Body of pancreas (tissue), 4 donors: ENCODE measurements at places on chromosomes 7 and 10. TPM values are rescaled to one million over a fixed set of nuclear protein-coding genes. Genes with fewer than 3 reads are reported as not detected.

DNA sequence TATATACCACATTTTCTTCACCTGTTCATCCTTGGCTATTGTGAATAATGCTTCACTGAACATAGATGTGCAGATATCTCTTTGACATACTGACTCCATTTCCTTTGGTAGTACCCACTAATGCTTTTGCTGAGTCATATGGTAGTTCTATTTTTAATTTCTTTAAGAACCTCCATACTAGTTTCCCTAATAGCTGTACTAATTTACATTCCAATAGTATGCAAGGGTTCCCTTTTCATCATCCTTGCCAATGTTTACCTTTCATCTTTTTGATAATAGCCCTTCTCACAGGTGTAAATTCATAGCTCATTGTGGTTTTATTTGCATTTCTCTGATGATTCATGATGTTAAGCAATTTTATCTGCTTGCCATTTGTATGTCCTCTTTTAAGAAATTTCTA lies 159.9 kb downstream of the CALCR start:
- no peak overlapping the region for H3K27ac ChIP-seq
- DNase-seq = no peak
- H3K4me3 ChIP-seq = no peak overlapping the region
- no peaks in the 10 kb centered on the region for H3K36me3 ChIP-seq
- no peaks in the 10 kb centered on the region for H3K27me3 ChIP-seq
- H3K4me1 ChIP-seq = no peaks in the 10 kb centered on the region

- no peaks in the 10 kb centered on the region for H3K36me3 ChIP-seq
- no peak for DNase-seq
- no peaks in the 10 kb centered on the region for H3K27me3 ChIP-seq
- no peaks in the 10 kb centered on the region for H3K4me1 ChIP-seq
- no peak overlapping the region for H3K4me3 ChIP-seq
- H3K27ac ChIP-seq = no peak overlapping the region
Observed at GRCh38 chr7:6320791-6321190, 48.4 kb upstream of the CYTH3 start.

DNA sequence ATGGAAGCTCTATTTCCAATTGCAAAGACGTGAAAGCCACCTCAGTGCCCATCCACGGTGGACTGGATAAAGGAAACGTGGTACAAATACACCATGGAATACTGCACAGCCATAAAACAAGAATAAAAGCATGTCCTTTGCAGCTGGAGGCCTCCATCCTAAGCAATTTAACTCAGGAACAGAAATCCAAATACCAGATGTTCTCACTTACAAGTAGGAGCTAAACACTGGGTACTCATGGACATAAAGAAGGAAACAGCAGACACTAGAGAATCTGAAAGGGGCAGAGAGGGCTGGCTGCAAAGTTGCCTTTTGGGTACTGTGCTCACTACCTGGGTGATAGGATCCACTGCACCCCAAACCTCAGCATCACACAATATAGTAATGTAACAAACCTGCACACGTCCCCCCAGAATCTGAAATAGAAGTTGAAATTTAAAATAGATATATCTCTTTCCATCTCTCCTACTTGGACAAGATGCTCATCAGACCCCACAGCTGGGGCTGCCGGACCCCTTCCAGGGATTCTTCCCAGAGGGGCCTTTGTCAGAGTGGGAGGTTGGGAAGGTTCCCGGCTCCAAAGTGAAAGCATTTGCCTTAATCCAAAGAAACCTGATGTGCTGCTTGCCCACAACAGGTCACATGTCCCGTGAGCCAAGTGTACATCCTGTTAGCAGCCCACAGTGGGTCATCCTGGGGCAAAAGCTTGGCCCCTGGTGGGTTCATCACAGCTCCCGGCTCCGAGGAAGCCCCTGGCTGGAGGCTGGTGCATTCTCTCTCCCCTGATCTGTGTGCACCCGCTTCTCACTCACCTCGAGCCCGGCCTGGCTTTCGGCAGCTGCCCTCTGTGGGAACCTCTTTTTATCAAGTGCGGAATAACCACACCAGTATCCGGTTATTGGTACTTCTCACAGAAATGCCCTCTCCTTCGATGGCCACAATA lies 172.3 kb upstream of the PPP2R2D start:
- no peak for DNase-seq
- no peaks in the 10 kb centered on the region for H3K27me3 ChIP-seq
- H3K36me3 ChIP-seq = no peaks in the 10 kb centered on the region
- no peaks in the 10 kb centered on the region for H3K4me1 ChIP-seq

DNA sequence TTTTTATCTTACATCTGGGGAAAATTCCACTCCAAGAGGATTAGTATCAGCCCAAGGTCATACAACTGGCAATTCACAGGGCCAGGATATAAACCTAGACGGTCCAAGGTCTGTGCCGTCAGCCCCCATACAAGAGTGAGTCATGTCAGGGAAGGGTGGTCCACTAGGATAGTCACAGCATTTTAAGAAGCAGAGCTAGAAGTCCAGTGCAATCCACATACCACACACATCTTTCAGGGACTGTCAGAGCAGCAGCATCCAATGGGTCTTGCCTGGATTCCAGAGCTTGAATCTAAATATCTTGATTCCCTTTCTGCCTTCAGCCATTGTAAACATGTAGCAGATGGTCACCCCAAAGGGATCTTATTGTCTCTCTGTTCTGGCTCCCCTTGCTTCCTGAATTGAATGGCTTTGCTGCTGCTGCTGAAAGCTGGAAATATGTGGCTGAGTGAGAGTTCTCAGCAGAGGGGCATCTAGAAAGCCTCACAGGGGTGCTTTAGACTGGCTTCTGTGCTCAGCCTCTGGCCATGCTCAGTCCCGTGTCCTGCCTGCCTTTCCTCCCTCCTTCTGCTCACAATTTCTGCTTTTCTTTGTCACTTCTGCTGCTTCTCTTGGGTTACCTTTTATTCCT lies 9.9 kb upstream of the OR6V1 start:
- no peak overlapping the region for H3K4me3 ChIP-seq
- no peak overlapping the region for H3K27ac ChIP-seq
- H3K4me1 ChIP-seq = peaks cover 10% of the 10 kb centered on the region

DNA sequence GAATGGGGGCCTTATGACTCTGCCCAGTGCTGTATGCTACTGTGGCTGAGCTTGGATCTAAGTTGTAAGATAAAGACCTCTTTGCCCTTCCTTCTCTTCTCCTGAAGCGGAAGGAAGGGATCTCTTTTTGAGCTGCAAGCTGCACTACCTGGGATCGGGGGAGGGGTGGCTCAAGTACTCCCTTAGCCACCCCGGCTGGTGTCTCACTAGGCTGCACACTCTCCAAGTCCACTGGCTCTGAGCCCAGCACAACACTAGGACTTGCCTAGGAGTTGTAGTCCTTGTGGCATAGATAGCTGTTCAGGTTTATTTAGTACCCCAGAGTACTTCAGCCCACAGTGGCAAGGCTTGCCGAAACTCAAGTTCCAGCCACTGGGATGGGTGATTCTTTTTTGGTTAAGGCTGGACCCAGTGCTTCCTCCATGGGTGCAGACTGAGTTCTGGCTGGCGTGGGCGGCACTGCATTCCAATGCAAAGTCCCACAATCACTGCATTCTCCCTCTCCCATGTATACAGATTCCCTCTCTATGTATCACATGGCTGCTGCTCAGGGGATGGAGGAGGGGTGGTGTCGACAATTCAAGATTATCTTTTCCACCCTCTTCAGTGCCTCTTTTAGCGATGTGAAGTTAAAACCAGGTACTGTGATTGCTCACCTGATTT lies 76.2 kb upstream of the SLC25A13 start:
- H3K27ac ChIP-seq = no peak overlapping the region
- no peaks in the 10 kb centered on the region for H3K4me1 ChIP-seq
- H3K27me3 ChIP-seq = no peaks in the 10 kb centered on the region
- DNase-seq = no peak
- no peaks in the 10 kb centered on the region for H3K36me3 ChIP-seq
- no peak overlapping the region for H3K4me3 ChIP-seq

- DNase-seq = no peak
- H3K4me1 ChIP-seq = peaks cover 4% of the 10 kb centered on the region
- no peaks in the 10 kb centered on the region for H3K27me3 ChIP-seq
- no peaks in the 10 kb centered on the region for H3K36me3 ChIP-seq
- no peak overlapping the region for H3K27ac ChIP-seq
Observed at GRCh38 chr7:1422512-1423263, 36.6 kb downstream of the MICALL2 start.

- DNase-seq = no peak
- no peaks in the 10 kb centered on the region for H3K36me3 ChIP-seq
- peaks cover 26% of the 10 kb centered on the region for H3K4me1 ChIP-seq
- H3K27ac ChIP-seq = no peak overlapping the region
- no peak overlapping the region for H3K4me3 ChIP-seq
Observed at GRCh38 chr7:127732306-127732705, 80.3 kb downstream of the SND1 start.

DNA sequence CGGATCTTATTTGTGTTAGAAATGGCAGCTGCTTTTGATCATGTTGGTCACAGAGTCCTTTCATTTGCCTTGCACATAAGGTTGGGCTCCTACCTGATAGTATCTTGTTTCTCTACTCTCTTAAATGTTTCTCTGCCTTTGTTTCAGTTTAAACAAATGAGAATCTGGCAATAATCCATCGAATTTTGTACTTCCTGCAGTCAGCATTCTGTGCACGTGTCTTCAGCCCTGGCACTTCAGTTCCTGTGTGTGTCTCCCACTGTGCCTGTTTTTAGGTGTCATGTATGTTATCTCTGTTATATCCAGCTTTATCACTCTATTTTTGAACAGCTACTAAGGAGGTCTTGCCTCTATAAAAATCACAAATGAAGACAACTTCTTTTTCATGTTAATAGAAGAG lies 28.4 kb upstream of the PTER start:
- no peak overlapping the region for H3K4me3 ChIP-seq
- no peaks in the 10 kb centered on the region for H3K27me3 ChIP-seq
- H3K4me1 ChIP-seq = no peaks in the 10 kb centered on the region
- peak; percentile 4 for DNase-seq

GRCh38 chr7:74092964-74093471 lies 9.4 kb downstream of the LIMK1 start:
- H3K27ac ChIP-seq = peak overlapping the region; percentile 80
- no peaks in the 10 kb centered on the region for H3K27me3 ChIP-seq
- no peak overlapping the region for H3K4me3 ChIP-seq
- DNase-seq = peak; percentile 63

DNA sequence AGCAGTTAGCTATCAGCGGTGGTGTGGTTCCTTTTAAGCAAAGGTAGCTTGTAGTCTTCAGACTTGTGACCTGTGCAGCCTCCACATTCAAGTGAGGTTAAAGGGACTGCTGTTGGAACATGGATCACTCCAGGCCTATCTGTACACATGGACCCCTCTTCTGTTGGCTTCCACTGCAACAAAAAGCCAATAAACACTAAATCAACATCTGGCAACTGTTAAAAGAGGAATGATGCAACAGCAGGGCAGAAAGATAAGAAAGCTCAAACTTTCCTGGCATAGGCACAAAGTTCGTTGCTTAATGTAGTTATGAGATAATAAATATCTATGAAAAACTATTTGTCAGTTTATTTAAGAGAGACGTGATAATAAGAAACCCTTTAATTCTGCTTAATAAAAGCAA lies 4.0 kb upstream of the MINPP1 start:
- peak; percentile 50 for DNase-seq
- H3K4me3 ChIP-seq = no peak overlapping the region
- no peaks in the 10 kb centered on the region for H3K36me3 ChIP-seq
- H3K27me3 ChIP-seq = no peaks in the 10 kb centered on the region
- peaks cover 33% of the 10 kb centered on the region for H3K4me1 ChIP-seq

DNA sequence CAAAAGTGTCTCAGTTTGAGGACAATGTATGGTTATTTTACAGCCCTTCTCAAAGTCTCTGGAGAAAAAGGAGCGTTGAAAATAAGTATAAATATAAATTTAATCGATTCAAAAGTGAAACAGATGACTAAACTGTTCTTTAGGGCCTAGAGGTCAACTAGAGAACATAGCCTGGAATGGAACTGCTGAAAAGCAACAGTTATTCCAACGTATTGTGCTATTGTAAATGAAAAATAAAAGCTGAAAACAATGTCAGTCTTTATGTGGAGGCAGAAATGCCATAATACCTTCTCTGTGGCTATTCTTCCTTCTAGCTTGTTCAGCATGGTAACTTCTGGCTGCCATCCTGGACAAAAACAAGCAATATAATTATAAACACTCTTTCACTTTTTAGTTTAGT lies 362.5 kb downstream of the ARL4A start:
- H3K4me1 ChIP-seq = no peaks in the 10 kb centered on the region
- H3K27ac ChIP-seq = no peak overlapping the region
- no peak overlapping the region for H3K4me3 ChIP-seq
- DNase-seq = no peak
- H3K27me3 ChIP-seq = no peaks in the 10 kb centered on the region

DNA sequence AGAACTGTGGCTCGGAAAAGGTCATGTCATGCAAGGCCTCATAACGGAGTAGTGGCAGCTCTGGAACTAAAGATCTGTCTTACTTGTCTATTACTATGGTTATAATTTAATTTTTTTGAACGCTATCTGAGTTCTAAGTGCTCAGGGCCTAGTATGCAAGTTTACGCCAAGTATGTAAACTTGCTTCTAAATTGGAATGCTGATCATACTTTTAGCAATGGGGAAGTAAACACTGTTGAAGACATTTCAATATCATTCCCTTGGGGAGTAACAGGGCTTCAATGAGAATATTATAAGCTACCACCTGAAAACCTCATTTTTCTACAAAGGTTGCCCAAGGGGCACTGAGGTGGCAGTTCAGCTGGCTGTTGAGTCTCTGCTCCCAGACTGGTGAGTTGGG lies 69.5 kb upstream of the NFKB2 start:
- no peak overlapping the region for H3K27ac ChIP-seq
- H3K27me3 ChIP-seq = no peaks in the 10 kb centered on the region
- no peak overlapping the region for H3K4me3 ChIP-seq
- DNase-seq = no peak

- no peaks in the 10 kb centered on the region for H3K36me3 ChIP-seq
- DNase-seq = no peak
- H3K4me1 ChIP-seq = no peaks in the 10 kb centered on the region
- no peak overlapping the region for H3K4me3 ChIP-seq
- no peak overlapping the region for H3K27ac ChIP-seq
Observed at GRCh38 chr10:60235001-60235400, 154.7 kb downstream of the ANK3 start.

- no peaks in the 10 kb centered on the region for H3K36me3 ChIP-seq
- H3K27ac ChIP-seq = no peak overlapping the region
- no peak for DNase-seq
Observed at GRCh38 chr10:112240441-112240840, 42.8 kb upstream of the TECTB start.

DNA sequence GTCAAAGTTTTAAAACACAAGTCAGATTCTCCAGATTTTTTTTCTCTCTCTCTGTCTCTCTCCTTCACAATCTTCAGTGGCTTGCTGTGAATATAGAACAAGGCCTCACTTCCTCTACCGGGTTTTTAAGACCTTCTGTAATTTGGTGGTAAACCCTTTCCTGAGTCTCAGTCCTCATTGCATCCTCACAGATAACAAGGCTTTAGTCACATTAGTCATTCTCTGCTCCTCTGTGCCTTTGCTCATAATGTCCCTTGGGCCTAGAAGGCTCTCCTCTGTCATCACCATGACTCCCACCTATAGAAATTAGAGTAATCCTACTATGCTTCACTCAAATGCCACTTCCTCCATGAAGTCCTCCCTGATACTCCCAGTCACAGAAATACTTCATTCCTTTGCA lies 172.7 kb upstream of the HPS1 start:
- no peak overlapping the region for H3K4me3 ChIP-seq
- H3K27me3 ChIP-seq = no peaks in the 10 kb centered on the region
- no peaks in the 10 kb centered on the region for H3K4me1 ChIP-seq
- no peak overlapping the region for H3K27ac ChIP-seq
- no peak for DNase-seq

C10orf105 gene
- total RNA-seq = not detected

STEAP1B gene
- 1.3 TPM for total RNA-seq

MLLT10 gene
- 30.1 TPM for total RNA-seq

GPER1 gene
- not detected for total RNA-seq

PON1 gene
- total RNA-seq = 0.78 TPM

STK32C gene
- total RNA-seq = 0.78 TPM

LRMDA gene
- total RNA-seq = 25.4 TPM

CLDN4 gene
- total RNA-seq = 76.8 TPM

GATA3 gene
- total RNA-seq = 0.26 TPM

SFXN2 gene
- total RNA-seq = 2.1 TPM

IQUB gene
- total RNA-seq = 1.6 TPM
